Spleen (tissue), 13 donors: ENCODE measurements at places on chromosomes 7 and 10. TPM values are rescaled to one million over a fixed set of nuclear protein-coding genes. Genes with fewer than 3 reads are reported as not detected.
A peak's percentile ranks its signal among the peaks of the same experiment; 100 is the strongest.

GRCh38 chr10:63494951-63495350 is 26.2 kb upstream of the REEP3 start:
- no peaks in the 10 kb centered on the region for H3K4me1 ChIP-seq
- no peaks in the 10 kb centered on the region for H3K36me3 ChIP-seq
- no peaks in the 10 kb centered on the region for H3K27me3 ChIP-seq

Gene CRCP
- total RNA-seq, result 43.0 TPM

DNA sequence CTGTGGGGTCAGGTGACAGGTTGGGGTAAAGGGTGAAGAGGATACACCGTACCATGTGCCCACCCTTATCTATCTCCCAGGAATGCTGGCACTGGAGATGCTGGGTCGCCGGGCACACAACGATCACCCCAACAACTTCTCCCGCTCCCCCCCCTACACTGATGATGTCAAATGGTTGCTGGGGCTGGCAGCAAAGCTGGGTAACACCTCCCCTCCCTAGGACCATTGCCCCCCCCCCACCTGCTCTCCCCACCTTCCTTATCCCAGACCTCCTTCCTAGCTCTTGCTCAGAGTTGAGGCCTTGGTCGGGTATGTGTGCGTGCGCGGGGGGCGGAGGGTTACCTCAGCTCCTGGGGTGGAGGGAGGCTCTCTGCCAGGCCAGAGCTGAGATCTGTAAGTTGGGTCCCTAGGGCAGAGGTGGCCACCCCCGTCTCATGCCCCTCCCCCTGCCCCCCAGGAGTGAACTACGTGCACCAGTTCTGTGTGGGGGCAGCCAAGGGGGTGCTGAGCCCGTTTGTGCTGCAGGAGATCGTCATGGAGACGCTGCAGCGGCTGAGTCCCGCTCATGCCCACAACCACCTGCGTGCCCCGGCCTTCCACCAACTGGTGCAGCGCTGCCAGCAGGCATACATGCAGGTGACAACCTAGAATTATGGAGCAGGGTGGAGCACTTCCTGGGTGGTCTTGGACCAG is 10.7 kb downstream of the NDST2 start:
- H3K4me1 ChIP-seq, result peaks cover 36% of the 10 kb centered on the region
- H3K27me3 ChIP-seq, result no peaks in the 10 kb centered on the region
- no peak for DNase-seq

DNA sequence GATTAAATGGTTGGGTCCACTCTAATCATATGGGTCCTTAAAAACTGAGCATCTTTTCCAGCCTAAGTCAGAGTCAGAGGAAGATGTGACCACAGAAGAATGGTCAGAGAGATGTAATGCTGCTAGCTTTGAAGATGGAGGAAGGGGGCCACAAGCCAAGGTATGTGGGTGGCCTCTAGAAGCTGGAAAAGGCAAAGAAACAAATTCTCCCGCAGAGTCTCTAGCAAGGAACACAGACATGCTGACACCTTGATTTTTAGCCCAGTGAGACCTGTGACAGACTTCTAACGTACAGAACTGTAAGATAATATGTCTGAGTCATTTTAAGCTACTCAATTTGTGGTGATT is 1.5 kb upstream of the EXOC6 start:
- peak overlapping the region; percentile 99 for H3K27ac ChIP-seq
- peaks cover 15% of the 10 kb centered on the region for H3K4me1 ChIP-seq
- H3K4me3 ChIP-seq, result no peak overlapping the region

Gene CLCN1
- 0.07 TPM for total RNA-seq

DNA sequence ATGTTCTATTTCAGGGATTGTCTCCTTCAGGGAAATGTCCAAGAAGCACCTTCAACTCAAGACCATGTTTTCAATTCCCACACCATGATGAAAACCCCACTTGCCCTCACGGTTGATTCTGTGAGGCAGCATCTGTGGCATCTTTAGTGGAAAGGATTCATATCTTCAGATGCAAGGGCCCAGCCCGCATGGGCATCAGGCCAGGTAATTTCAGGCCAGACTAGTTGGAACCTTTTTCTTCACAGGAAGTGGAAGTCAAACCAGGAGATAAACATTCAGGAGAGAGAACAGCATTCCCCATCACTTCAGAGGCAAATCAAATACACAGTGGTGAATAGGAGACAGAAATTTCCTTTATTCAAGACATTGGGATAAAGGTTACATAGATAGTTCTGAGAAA is 88.8 kb downstream of the JCAD start:
- H3K36me3 ChIP-seq, result no peaks in the 10 kb centered on the region
- DNase-seq, result no peak
- H3K27ac ChIP-seq, result no peak overlapping the region
- H3K4me1 ChIP-seq, result no peaks in the 10 kb centered on the region
- no peak overlapping the region for H3K4me3 ChIP-seq

Gene TAS2R38
- not detected for total RNA-seq

DNA sequence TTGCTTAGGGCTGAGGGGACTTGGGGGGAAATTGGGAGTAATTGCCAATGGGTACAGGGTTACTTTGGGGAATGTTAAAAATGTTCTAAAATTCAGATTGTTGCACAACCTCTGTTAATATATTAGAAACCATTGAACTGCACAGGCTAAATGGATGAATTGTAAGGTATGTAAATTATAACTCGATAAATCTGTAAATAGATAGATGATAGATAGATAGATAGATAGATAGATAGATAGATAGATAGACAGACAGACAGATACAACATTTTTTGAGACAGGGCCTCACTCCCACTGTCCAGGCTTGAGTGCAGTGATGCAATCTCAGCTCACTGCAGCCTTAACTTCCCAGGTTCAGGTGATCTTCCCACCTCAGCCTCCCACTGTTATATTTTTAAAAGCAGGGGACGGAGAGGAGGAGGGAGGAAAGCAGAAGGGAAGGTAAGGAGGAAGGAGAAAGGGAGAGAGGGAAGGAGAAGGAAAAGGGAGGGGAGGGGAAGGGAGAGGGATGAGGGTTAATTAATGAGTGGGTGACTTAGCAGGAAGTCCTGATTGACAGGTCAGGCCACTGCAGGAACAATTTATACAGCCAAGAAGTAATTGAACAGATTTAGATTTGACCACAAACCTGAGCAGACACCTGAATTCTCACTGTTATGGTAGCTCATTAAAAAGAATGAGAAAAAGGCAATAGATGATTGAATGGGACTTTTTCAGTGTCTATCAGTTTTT is 38.7 kb downstream of the AOC1 start:
- H3K36me3 ChIP-seq, result no peaks in the 10 kb centered on the region
- H3K4me1 ChIP-seq, result no peaks in the 10 kb centered on the region
- no peak for DNase-seq
- H3K4me3 ChIP-seq, result no peak overlapping the region
- no peaks in the 10 kb centered on the region for H3K27me3 ChIP-seq

DNA sequence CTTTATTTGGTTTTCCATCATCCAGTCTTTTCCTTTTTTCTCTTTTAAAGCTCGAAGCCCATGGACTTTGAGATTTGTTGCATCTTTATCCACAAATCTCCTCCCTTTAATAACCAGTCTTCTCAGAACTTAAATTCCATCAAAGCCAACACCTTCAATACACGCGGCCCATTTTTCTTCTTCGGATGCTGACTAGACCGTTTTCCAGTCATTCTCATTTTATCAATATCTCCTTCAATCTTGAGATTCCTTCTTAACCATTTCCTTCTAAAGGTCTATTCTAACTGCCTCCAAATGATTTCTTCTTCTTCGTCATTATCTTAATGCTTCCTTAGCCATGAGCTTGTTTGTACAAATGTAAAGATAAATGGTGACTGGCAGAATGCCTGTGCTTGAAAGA is 173.5 kb downstream of the BAMBI start:
- no peak overlapping the region for H3K4me3 ChIP-seq
- H3K36me3 ChIP-seq, result no peaks in the 10 kb centered on the region
- no peaks in the 10 kb centered on the region for H3K4me1 ChIP-seq
- H3K27ac ChIP-seq, result no peak overlapping the region
- no peak for DNase-seq
- H3K27me3 ChIP-seq, result no peaks in the 10 kb centered on the region

- no peak overlapping the region for H3K4me3 ChIP-seq
- peaks cover 20% of the 10 kb centered on the region for H3K4me1 ChIP-seq
- no peaks in the 10 kb centered on the region for H3K27me3 ChIP-seq
- H3K27ac ChIP-seq, result peak overlapping the region; percentile 77
- H3K36me3 ChIP-seq, result no peaks in the 10 kb centered on the region
These were observed 48.3 kb downstream of the LRGUK start for GRCh38 chr7:134175334-134176036.
